ENCODE measurements at places on chromosomes 3 and 15.

- DNase-seq, result no peak
Observed at GRCh38 chr15:65773386-65774111, 18.5 kb downstream of the DENND4A start.

- no peak for DNase-seq
Observed at GRCh38 chr3:174436367-174436766, 422.8 kb upstream of the NAALADL2 start.

DNA sequence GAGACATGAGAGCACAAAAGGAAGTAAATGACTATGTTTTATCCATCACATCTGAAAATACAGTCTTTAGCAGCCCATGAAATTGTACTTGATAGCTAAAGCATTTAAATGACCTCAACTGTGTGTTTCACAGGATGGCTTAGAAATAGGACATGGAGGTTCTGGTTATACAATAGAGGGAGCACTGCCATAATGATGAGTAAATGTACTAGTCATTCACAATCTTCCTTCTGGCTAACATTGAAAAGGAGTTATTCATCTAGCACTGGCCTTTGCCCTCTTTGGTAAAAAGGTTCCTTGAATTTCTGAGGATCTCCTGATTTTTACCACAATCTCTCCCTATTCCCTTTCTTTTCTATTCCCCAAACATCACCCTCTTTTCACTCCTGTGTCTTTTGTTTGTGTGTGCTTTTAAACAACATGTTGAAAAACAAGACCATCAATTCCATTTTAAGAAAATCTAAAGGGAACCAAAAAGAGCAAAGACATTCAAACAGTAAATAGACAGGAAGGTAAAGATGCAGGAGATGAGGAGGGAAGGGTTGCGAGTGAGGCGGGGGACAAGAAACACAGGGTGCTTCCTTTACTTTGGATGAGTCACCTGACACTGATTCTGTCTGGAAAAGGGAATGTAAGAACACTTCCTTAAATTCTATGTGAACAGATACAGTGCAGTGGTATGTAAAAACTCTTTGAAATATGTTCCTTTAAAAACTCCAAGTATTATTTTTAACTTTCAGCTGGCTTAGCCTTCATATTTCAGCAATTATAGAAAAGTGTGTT, 619.0 kb downstream of the MECOM start:
- DNase-seq, result peak; percentile 2

- no peak for DNase-seq
Observed at GRCh38 chr3:135970506-135971116, 5.1 kb downstream of the PPP2R3A start.

DNA sequence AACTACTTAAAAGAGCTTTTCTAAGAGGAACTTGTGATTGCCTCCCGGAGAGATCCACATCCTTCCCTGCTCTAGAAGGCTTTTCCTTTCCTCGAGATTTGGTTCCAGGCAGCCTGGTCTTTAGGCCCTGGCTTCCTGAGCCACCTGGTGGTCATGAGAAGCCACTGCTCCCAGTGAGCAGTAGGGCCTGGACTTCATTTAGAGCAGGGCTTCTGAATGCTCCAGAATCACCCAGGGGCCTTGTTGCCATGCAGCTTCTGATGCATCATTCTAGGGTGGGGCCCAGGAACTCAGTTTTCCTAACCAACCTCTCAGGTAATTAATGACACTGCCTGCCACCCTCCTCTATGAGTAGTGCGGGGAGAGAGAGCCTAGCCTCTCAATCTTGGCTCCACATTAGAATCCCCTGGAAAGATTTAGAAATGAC, 29.6 kb downstream of the PSMD6 start:
- DNase-seq, result peak; percentile 64

DNA sequence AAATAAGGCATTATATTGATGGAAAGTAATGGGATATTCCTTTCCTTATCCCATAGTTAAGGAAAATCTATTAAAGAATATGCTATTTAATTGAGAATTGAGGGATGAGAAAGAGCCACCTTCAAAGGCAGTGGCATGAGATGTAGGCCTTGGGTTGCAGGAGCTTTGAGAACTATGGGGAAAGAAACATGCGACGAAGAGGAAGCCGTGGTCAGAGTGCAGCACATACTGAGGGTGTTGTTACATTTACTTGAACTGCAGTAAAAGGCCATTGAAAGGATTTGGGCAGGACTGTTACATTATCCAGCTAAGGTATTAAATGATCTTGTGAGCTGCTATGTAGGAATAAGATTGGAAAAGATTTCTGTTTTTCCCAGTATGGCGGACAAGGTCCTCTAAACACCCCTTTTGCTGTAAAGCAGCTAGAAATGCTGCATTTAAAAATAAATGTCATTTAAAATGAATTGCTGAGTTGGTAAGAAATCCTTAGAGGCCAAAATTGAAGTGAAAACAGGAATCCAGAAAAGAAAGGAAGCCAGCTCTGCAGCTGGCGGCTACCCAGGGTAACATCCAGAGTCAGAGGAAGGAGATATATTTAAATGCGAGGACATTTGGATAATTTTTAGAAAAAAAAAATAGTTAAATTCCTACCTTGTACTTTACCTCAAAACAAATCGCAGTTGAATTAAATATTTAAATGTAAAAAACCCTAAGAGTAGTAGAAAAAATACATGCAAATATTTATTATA, 61.7 kb downstream of the IL1RAP start:
- DNase-seq, result no peak

DNA sequence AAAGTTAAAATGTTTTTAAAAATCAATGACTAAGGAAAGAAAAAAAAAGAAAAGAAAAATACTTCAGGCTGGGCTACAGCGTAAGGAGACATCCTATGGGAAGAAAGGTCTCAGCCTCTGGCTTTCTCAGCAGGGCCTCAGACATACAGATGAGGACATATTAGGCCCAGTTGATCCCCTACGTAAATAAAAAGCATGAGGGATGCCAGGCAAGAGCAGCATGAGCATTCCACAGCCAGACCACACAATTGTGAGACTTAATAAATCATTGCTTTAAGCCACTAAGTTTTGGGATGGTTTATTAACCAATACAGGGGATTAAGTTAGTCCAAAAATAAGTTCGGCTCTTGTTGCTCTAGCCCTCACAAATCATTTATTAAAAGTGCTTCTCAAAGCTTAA, 394.1 kb upstream of the NECTIN3 start:
- DNase-seq, result no peak

GRCh38 chr3:192816351-192816750, 89.0 kb upstream of the FGF12 start:
- peak; percentile 48 for DNase-seq

GRCh38 chr3:117136003-117136402, 426.4 kb downstream of the TUSC7 start:
- DNase-seq, result no peak

DNA sequence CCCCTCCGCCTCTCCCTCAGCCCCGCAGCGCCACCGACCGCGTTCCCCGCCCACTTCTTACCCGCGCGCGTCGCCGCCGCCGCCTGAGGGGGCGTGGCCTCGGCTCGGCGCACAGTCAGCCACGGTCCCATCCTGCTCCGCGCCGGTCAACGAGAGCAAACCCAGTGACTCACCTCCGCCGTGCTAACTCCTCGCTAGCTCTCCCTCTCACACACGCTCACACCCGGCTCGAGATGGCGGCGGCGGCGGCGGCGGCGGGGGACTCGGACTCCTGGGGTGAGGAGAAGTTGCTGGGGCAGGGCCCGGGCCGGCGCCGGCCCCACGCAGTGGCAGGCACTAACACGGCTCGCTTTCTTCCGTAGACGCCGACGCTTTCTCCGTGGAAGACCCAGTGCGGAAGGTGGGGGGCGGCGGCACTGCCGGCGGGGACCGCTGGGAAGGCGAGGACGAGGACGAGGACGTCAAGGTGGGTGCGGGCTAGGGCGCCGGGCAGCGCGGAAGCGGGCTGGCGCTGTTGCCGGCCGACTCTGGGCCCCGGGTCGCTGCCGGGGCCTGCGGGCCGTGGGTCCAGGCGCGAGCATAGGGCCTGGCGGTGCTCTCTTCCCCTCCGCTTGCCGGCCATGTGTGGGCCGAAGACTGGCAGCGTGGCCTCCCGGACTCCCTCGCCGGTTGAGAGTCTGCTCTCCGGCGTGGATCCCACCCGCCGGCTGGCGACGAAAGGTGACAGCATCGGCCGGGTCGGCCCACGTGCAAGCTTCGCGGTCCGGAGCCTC, at the start of gene EIF3J:
TSS of gene EIF3J (plus strand) at position 186 of the 773 bp plus-strand sequence. CDS start at position 234, 48 bp downstream.
- DNase-seq, result peak; percentile 95

DNA sequence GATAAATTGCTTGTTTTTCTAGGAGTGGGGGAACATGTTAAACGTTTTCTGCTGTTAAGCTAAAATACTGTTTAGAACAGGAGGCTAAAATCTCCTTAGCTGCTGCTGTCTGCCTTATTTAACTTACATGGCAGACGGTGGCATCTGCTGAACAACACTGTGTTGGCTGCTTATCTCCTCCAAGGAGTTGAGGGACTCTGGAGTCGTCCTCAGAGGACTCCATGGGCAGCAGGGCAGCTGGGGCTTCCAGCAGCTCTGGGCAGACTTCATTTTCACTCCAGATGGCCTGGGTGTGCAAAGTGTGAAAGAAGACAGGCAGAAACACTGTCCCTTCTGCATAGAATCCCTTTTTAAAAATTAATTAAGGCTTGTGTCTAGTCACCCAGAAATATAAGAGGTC, 52.9 kb upstream of the NUDT16 start:
- no peak for DNase-seq

- no peak for DNase-seq
Observed at GRCh38 chr3:170896781-170897180, 11.7 kb downstream of the EIF5A2 start.

DNA sequence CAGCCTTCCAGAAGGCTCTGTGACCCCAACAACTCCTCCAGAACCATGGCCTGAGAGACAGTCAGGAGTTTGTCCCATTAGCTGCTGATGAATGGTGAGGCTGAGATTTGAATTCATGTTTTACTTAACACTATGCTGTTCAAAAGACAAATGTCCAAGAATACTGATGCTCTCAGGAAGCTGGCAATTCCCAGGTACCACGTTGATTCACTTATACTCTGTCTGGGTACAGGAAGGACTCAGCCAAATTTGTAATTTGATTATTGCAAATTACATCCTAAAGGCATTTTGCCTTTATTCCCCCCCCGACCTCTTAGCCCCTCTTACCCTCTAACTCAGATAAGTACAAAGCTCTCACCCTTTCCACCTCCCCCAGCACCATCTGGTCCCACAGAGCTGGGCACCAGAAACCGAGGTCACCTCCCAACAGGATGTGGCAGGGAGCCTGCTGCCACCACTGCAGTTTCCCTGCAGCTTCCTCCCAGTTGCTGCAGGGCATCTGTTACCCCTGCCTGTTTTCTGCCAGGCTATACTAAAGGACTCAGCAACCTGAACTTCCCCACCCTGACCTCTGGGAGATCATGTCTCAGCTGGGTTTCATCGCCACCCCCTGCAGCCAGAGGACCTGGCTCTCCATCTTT, 33.6 kb downstream of the EAF1 start:
- no peak for DNase-seq

GRCh38 chr3:18252578-18252977, 172.6 kb downstream of the SATB1 start:
- DNase-seq, result no peak

- DNase-seq, result peak; percentile 83
Observed at GRCh38 chr15:80776420-80777045, 2.6 kb upstream of the CEMIP start.

- no peak for DNase-seq
Observed at GRCh38 chr3:37171144-37171543, 3.2 kb downstream of the LRRFIP2 start.

- no peak for DNase-seq
Observed at GRCh38 chr3:87349833-87350232, 73.4 kb upstream of the POU1F1 start.

- DNase-seq, result no peak
Observed at GRCh38 chr3:101784855-101785613, 6.0 kb downstream of the NXPE3 start.

GRCh38 chr3:155386919-155387318, 93.4 kb upstream of the STRIT1 start:
- DNase-seq, result no peak

- no peak for DNase-seq
Observed at GRCh38 chr3:108221393-108221792, 831 bp downstream of the IFT57 start.

DNA sequence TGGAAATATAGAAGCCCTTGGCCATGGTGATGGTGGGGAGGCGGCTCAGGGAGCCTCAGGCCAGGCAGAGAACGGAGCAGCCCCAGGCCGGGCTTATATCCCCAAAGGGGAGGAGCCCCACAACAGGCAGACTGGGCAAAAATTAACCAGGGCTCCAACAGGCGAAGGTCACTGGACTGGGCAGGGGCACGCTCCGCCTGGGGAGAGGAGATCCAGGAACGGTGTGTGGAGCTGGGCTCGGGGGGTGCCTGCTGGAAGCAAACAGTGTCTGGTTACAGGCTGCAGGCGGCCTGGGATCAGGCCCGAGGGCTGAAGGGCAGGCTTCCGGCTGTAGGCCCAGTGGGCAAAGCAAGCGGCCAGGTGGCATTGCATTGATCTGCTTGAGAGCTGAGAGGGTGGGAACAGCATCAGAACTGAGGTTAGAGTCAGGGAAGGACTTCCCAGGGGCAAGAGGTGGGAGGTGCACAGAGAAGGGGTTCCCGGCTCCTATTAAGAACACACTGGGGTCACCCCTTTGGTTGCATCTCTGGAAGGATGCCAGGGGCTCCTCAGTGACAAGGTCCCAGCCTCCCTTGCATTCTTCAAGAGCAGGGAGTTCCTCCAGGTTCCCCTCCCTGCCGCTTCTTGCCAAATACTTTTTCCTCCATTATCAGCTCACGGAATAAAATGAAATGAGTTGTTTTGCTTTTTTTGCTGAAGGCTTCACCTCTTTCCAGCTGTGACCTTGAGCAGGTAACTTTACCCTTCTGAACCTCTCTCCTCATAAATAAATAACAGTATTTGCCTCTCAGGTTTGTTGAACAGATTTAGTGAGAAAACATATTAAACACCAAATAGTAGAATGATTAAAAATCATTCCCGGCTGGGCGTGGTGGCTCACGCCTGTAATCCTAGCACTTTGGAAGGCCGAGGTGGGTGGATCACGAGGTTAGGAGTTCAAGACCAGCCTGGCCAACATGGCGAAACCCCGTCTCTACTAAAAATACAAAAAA, 7.8 kb downstream of the ANPEP start:
- DNase-seq, result no peak

All from A549 (cell line).